CD4-positive, alpha-beta T cell treated with Interleukin-12 subunit alpha and Interleukin-12 subunit beta, for 1 hour (primary cell): ENCODE measurements at places on chromosomes 3 and 15.

GRCh38 chr3:37645517-37646380, 215.9 kb upstream of the CTDSPL start:
- no peak for DNase-seq

GRCh38 chr3:106691476-106691875, 685.8 kb upstream of the CCDC54 start:
- DNase-seq: no peak

- DNase-seq: no peak
Observed at GRCh38 chr15:59388670-59389069, 16.0 kb upstream of the MYO1E start.

DNA sequence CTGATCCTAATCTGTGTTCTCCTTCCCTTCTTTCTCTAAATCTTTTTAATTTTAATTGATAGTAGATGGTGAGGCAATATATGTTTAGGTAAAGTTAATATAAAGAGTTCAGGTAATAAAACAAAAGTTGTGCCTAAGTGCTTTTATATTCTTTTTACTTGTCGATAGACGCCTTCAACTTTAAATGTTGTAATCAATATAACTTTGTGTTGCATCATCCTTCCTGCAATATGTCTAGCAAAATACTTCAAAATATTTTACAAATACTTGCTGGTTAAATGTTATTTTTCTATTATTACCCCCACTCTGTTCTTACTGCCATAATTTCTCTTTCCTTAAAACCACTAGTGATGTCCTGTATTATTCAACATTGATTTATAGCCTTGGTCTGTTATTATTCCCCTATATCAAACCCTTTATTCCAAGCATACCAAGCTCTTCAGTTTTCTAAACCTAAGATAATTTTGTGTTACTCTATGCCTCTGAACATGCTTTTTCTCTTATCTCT, 92.4 kb downstream of the NAALADL2 start:
- DNase-seq: no peak

DNA sequence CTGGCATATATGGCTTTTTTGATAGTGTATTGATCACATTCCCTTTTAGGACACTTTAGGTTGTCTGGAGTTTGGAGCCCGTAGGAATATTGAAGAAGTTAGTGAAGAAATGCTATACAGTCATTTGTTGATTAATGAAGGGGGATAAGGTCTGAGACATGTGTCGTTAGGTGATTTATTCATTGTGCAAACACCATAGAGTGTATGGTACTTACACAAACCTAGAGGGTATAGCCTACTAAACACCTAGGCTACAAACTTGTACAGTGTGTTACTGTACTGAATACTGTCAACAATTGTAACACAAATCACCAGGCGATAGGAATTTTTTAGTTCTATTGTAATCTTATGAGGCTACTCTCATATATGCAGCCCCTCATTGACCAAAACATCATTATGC, 3.3 kb downstream of the TPM1 start:
- DNase-seq: no peak

- no peak for DNase-seq
Observed at GRCh38 chr3:108475220-108475782, 35.1 kb downstream of the MYH15 start.
